ENCODE measurements at places on chromosomes 1 and 21. TPM values are rescaled to one million over a fixed set of nuclear protein-coding genes. Genes with fewer than 3 reads are reported as not detected.

MGST3 gene
- polyA plus RNA-seq, result 176 TPM

C1orf94 gene
- not detected for polyA plus RNA-seq

CYP4A22 gene
- polyA plus RNA-seq, result 0.09 TPM

PAQR6 gene
- 4.0 TPM for polyA plus RNA-seq

KRTAP19-3 gene
- not detected for polyA plus RNA-seq

TEKT2 gene
- polyA plus RNA-seq, result 6.0 TPM

CSF3R gene
- polyA plus RNA-seq, result 7.5 TPM

OR2L2 gene
- polyA plus RNA-seq, result 0.06 TPM

KRTAP19-1 gene
- polyA plus RNA-seq, result not detected

SLC5A9 gene
- 3.5 TPM for polyA plus RNA-seq

LINGO4 gene
- polyA plus RNA-seq, result 0.19 TPM

MORN1 gene
- polyA plus RNA-seq, result 15.8 TPM

LHX8 gene
- polyA plus RNA-seq, result not detected

LCE3D gene
- polyA plus RNA-seq, result not detected

SLAMF9 gene
- polyA plus RNA-seq, result not detected

KAZN gene
- polyA plus RNA-seq, result 26.4 TPM

XCL2 gene
- not detected for polyA plus RNA-seq

CELA3A gene
- polyA plus RNA-seq, result not detected

TSSK3 gene
- 4.0 TPM for polyA plus RNA-seq

NFASC gene
- polyA plus RNA-seq, result 1.7 TPM

ERG gene
- 48.4 TPM for polyA plus RNA-seq

Measured in right lung (tissue), 10 donors.